Smooth muscle cell of trachea (primary cell): ENCODE measurements at places on chromosomes 3 and 15. TPM values are rescaled to one million over a fixed set of nuclear protein-coding genes. Genes with fewer than 3 reads are reported as not detected.

Gene AEN
- 42.6 and 76.3 TPM in 2 replicates for total RNA-seq

Gene SLC35G2
- 11.4 and 15.3 TPM in 2 replicates for total RNA-seq

Gene FAM240A
- not detected in 2 replicates for total RNA-seq

Gene PODXL2
- 1.0 and 1.8 TPM in 2 replicates for total RNA-seq

Gene EPHB1
- under 0.01 and 0.15 TPM in 2 replicates for total RNA-seq

Gene RPL22L1
- total RNA-seq, result 73.3 and 335 TPM in 2 replicates

Gene MAP6D1
- total RNA-seq, result 1.9 and 2.3 TPM in 2 replicates

Gene GOLGA8H
- 0.17 and 0.44 TPM in 2 replicates for total RNA-seq

Gene LMOD3
- total RNA-seq, result under 0.01 and 0.15 TPM in 2 replicates

Gene CLRN1
- total RNA-seq, result not detected in 2 replicates

Gene FBXW12
- 0.15 TPM in 1 of 2 replicates, not detected in the other for total RNA-seq

Gene SLCO2A1
- not detected in 2 replicates for total RNA-seq

Gene INSYN1
- total RNA-seq, result 0.73 and 1.5 TPM in 2 replicates

Gene TRH
- not detected in 2 replicates for total RNA-seq

Gene ZNF80
- not detected in 2 replicates for total RNA-seq

Gene DAZL
- not detected in 2 replicates for total RNA-seq

Gene MINDY4B
- not detected in 2 replicates for total RNA-seq

Gene PPARG
- total RNA-seq, result 45.4 and 68.1 TPM in 2 replicates

Gene MTMR10
- 12.1 and 16.3 TPM in 2 replicates for total RNA-seq

Gene CNTN4
- total RNA-seq, result under 0.01 TPM in 1 of 2 replicates, not detected in the other

Gene GATM
- 0.17 and 0.44 TPM in 2 replicates for total RNA-seq

Gene EXOG
- 9.1 and 19.3 TPM in 2 replicates for total RNA-seq

Gene ACOX2
- total RNA-seq, result 26.5 and 27.1 TPM in 2 replicates

Gene ITIH3
- total RNA-seq, result not detected in 2 replicates

Gene CLDN18
- total RNA-seq, result under 0.01 TPM in 1 of 2 replicates, not detected in the other

Gene TMEM41A
- 8.8 and 10.0 TPM in 2 replicates for total RNA-seq
